H1 (cell line): ENCODE measurements at places on chromosomes 16 and 17. TPM values are rescaled to one million over a fixed set of nuclear protein-coding genes. Genes with fewer than 3 reads are reported as not detected.

BPTF gene
- total RNA-seq, result 223 and 228 TPM in 2 replicates

SGCA gene
- total RNA-seq, result not detected in 2 replicates

CPNE7 gene
- total RNA-seq, result 21.7 and 23.7 TPM in 2 replicates

UMOD gene
- total RNA-seq, result not detected in 2 replicates

FBF1 gene
- 13.1 and 13.8 TPM in 2 replicates for total RNA-seq

NR1D1 gene
- total RNA-seq, result 4.3 and 4.6 TPM in 2 replicates

UNC13D gene
- 7.5 and 8.4 TPM in 2 replicates for total RNA-seq

MYH1 gene
- total RNA-seq, result 0.06 TPM in 1 of 2 replicates, not detected in the other

GRCh38 chr17:58314706-58315015, 13.9 kb downstream of the TSPOAP1 start:
- peak; percentile 20 for DNase-seq
- H3K27me3 ChIP-seq, result no peaks in the 10 kb centered on the region
- no peak overlapping the region for H3K27ac ChIP-seq

DNA sequence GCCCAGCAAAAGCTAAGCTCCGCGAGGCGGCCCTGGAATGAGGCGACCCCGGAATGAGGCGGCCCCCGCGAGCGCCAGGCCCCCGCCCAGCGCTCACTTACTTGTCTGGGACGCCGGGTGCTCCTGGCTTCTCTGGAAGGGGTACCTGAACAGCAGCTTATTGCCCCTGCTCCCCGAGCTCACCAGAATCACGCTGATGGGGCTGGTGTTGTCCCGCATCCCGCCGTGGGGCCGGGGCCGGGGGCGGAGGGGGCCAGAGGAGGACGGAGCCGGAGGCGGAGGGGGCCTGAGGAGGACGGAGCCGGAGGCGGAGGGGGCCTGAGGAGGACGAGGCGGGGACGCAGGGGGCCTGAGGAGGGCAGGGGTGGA, 440 bp downstream of the NPRL3 start:
- peak; percentile 71 for DNase-seq
- no peak overlapping the region for H3K27ac ChIP-seq
- peak overlapping the region; percentile 82 for H3K4me3 ChIP-seq
- no peaks in the 10 kb centered on the region for H3K27me3 ChIP-seq

GRCh38 chr16:1414532-1415260, at the start of gene UNKL:
Gene UNKL, minus strand, starts transcription at chr16:1414704. Its CDS starts 13 bp downstream, at chr16:1414691.
- no peaks in the 10 kb centered on the region for H3K4me1 ChIP-seq
- no peak within 1 kb of the TSS; the same call in 1 of the 2 replicates for H3K27ac ChIP-seq
- DNase-seq, result no peak
- no peaks in the 10 kb centered on the region for H3K36me3 ChIP-seq
- H3K27me3 ChIP-seq, result no peaks in the 10 kb centered on the region
- H3K4me3 ChIP-seq, result peak within 1 kb of the TSS; percentile 62

DNA sequence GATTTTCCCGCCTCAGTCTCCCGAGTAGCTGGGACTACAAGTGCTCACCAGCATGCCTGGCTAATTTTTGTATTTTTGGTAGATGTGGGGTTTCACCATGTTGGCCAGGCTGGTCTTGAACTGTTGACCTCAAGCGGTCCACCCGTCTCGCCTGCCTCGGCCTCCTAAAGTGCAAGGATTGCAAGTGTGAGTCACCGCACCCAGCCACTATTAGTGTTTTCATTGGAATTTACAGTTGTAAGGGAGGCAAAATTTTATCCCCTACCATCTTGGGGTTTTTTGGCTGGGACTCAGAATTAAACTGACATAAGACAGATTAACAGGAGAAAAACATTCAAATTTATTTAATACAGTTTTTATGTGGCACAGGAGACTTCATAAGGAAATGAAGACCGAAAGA, 12.3 kb upstream of the MYCBPAP start:
- DNase-seq, result no peak
- H3K27me3 ChIP-seq, result no peaks in the 10 kb centered on the region
- no peaks in the 10 kb centered on the region for H3K36me3 ChIP-seq
- no peak overlapping the region for H3K4me3 ChIP-seq
- H3K4me1 ChIP-seq, result no peaks in the 10 kb centered on the region

DNA sequence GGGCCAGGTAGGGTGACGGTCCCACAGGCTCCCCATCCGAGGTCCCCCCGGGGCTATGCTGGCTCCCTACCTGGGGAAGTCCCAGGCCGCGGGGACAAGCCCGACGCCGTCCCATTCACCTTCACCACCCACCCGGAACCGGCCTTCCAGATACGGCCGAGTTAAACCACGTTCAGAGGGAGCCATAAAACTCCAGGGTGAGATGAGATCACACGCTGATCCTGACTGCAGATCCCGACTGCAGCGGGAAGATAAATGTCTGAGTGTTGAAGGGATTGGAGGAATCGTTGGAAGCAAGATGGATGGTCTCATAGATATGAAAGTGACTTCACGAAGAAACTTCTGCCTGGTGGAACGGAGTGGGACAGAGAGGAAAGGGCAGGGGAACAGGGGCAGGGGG, 13.6 kb upstream of the C1QTNF8 start:
- peaks cover 2% of the 10 kb centered on the region for H3K4me1 ChIP-seq
- DNase-seq, result no peak
- no peaks in the 10 kb centered on the region for H3K36me3 ChIP-seq
- H3K27me3 ChIP-seq, result peaks cover 4% of the 10 kb centered on the region; the same call in 1 of the 2 replicates

DNA sequence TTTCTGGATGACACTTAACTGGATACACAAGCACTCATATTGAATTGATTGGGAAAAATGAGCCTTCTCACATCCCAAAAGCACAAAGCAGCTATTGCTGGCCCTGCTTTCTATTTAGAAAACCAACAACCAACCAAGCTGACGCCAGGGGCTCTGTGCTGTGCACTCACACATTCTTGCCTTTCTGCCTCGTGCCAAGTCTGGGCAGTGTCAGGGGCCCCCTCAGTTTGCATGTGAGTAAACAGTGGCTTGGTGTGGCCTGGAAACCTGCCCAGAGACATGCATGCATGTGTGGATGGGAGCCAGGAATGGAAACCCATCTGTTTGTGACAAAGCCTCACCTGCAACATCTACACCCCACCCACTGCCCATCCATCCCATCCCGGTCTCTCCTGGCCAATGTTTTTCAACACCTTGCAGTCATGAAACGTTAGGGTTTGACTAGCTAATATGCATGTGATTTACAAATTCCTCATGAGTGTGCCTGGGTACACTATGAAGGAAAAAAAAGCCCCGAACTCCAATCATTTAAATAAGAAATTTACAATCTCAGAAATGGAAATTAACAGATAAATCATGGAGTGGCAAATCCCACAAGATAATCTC, 20.4 kb downstream of the MIEF2 start:
- DNase-seq, result no peak
- H3K4me1 ChIP-seq, result no peaks in the 10 kb centered on the region
- no peak overlapping the region for H3K4me3 ChIP-seq
- H3K27me3 ChIP-seq, result no peaks in the 10 kb centered on the region

- H3K4me1 ChIP-seq, result no peaks in the 10 kb centered on the region
- H3K27me3 ChIP-seq, result no peaks in the 10 kb centered on the region
- DNase-seq, result no peak
- H3K27ac ChIP-seq, result no peak overlapping the region
- no peaks in the 10 kb centered on the region for H3K36me3 ChIP-seq
Measured at GRCh38 chr16:12646490-12647274, 157.0 kb downstream of the CPPED1 start.

GRCh38 chr17:16281351-16281750, 64.3 kb downstream of the PIGL start:
- DNase-seq, result no peak
- no peak overlapping the region for H3K27ac ChIP-seq
- H3K36me3 ChIP-seq, result no peaks in the 10 kb centered on the region
- H3K4me3 ChIP-seq, result no peak overlapping the region
- no peaks in the 10 kb centered on the region for H3K27me3 ChIP-seq

DNA sequence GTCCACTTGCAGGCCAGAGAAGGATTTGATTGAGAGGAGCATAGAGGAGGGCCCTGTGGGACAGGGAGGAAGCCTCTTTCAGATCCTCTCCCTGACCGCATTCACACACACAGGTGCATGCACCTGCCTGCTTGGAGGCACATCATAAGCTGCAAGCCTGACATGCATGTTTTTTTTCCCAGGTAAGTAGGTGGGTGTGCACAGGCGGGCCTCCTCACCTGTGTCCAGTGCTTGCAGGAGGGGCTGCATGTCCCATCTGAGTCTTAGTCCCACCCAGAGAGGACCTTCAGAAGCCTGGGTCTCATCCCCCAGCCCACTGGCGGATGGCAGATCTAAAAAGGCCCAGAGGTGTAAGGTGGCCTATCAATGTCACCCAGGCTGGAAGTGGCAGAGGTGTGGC, 130.8 kb downstream of the TMEM132E start:
- no peaks in the 10 kb centered on the region for H3K36me3 ChIP-seq
- no peak overlapping the region for H3K27ac ChIP-seq
- no peak overlapping the region for H3K4me3 ChIP-seq
- DNase-seq, result no peak
- no peaks in the 10 kb centered on the region for H3K27me3 ChIP-seq
- H3K4me1 ChIP-seq, result no peaks in the 10 kb centered on the region

DNA sequence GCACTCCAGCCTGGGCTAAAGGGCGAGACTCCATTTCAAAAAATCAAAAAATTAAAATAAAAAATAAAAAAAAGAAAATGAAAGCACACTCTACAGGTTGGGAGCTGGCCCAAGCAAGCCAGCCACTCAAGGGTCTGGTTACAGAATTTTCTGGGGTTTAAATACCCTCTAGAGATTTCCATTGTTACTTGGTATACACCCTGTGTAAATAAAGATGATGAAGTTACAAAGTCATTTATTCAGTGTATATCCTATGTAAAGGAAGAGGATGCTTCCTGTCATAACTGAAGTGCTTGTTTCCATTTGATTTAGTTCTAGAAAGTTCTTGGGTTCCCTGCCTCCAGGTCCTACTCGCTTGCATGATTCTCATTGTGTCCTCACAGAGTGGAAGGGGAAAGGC, 79.9 kb upstream of the C17orf78 start:
- H3K4me3 ChIP-seq, result no peak overlapping the region
- H3K27me3 ChIP-seq, result no peaks in the 10 kb centered on the region
- H3K36me3 ChIP-seq, result no peaks in the 10 kb centered on the region
- no peak overlapping the region for H3K27ac ChIP-seq

- H3K4me3 ChIP-seq, result no peak overlapping the region
- H3K27ac ChIP-seq, result no peak overlapping the region
- H3K36me3 ChIP-seq, result no peaks in the 10 kb centered on the region
- no peaks in the 10 kb centered on the region for H3K27me3 ChIP-seq
- DNase-seq, result no peak
- H3K4me1 ChIP-seq, result no peaks in the 10 kb centered on the region
Measured at GRCh38 chr16:52624891-52625290, 77.9 kb upstream of the TOX3 start.

- H3K36me3 ChIP-seq, result no peaks in the 10 kb centered on the region
- H3K4me1 ChIP-seq, result peaks cover 10% of the 10 kb centered on the region
- DNase-seq, result peak; percentile 60
- H3K27me3 ChIP-seq, result no peaks in the 10 kb centered on the region
- H3K27ac ChIP-seq, result peak overlapping the region; percentile 21; the same call in 1 of the 2 replicates
Measured at GRCh38 chr17:54626146-54626703, 274.4 kb upstream of the TOM1L1 start.

- H3K4me1 ChIP-seq, result no peaks in the 10 kb centered on the region
- H3K36me3 ChIP-seq, result no peaks in the 10 kb centered on the region
- H3K4me3 ChIP-seq, result no peak overlapping the region
- H3K27ac ChIP-seq, result no peak overlapping the region
Measured at GRCh38 chr16:54724346-54724925, 206.2 kb upstream of the IRX5 start.

GRCh38 chr16:61002479-61003204, 1033.6 kb downstream of the CDH8 start:
- H3K27me3 ChIP-seq, result no peaks in the 10 kb centered on the region
- H3K4me1 ChIP-seq, result no peaks in the 10 kb centered on the region
- H3K4me3 ChIP-seq, result no peak overlapping the region
- no peak overlapping the region for H3K27ac ChIP-seq
- no peaks in the 10 kb centered on the region for H3K36me3 ChIP-seq
- no peak for DNase-seq

- no peak overlapping the region for H3K4me3 ChIP-seq
- H3K27ac ChIP-seq, result no peak overlapping the region
- H3K36me3 ChIP-seq, result peaks cover 52% of the 10 kb centered on the region
Measured at GRCh38 chr16:89761304-89761922, 40.1 kb downstream of the ZNF276 start.

GRCh38 chr17:57672971-57673370, 72.1 kb downstream of the CCDC182 start:
- no peak for DNase-seq
- H3K27ac ChIP-seq, result no peak overlapping the region
- no peaks in the 10 kb centered on the region for H3K4me1 ChIP-seq
- no peaks in the 10 kb centered on the region for H3K27me3 ChIP-seq
- H3K4me3 ChIP-seq, result no peak overlapping the region

GRCh38 chr17:47315451-47316266, 8.1 kb upstream of the EFCAB13 start:
- no peak for DNase-seq
- no peak overlapping the region for H3K4me3 ChIP-seq
- H3K36me3 ChIP-seq, result no peaks in the 10 kb centered on the region
- H3K27me3 ChIP-seq, result no peaks in the 10 kb centered on the region
